NCI-H187 treated with DMSO at 0.1 percent for 48 hours (cell line): ENCODE measurements at places on chromosomes 3 and 15.

GRCh38 chr3:65019443-65020055, 331.7 kb upstream of the ADAMTS9 start:
- DNase-seq: no peak

DNA sequence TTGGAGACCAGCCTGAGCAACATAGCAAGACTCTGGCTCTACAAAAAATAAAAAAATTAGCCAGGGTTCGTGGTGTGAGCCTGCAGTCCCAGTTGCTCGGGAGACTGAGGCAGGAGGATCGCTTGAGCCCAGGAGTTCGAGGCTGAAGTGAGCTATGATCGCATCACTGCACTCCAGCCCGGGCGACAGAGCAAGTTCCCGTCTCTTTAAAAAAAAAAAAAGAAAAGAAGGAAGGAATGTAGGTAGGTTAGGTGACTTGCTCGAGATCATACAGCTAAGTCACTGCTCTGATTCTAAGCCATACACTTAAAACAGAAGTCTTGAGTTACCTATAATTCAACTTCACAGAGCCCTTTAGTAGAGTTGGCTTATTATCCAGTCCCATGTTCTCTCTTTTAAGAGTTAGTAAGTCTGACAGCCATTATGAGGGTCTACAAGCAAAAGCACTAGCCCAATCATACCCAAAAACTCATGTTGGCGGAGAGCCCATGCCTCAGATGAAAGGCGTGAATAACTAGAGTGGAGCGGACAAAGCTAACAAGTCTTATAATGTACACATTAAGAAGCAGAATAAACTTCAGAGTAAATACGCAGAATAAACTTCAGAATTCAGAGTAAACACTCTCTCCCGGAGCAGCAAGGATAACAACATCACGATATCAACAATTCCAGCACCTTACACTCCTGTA, 768 bp downstream of the AAGAB start:
- no peak for DNase-seq

- no peak for DNase-seq
Observed at GRCh38 chr3:58666683-58667082, at the start of gene FAM3D. Gene FAM3D, minus strand, starts transcription at chr3:58666774. Its CDS starts 11,211 bp downstream, at chr3:58655563.

GRCh38 chr3:10263646-10264363, 15.5 kb downstream of the TATDN2 start:
- DNase-seq: no peak

DNA sequence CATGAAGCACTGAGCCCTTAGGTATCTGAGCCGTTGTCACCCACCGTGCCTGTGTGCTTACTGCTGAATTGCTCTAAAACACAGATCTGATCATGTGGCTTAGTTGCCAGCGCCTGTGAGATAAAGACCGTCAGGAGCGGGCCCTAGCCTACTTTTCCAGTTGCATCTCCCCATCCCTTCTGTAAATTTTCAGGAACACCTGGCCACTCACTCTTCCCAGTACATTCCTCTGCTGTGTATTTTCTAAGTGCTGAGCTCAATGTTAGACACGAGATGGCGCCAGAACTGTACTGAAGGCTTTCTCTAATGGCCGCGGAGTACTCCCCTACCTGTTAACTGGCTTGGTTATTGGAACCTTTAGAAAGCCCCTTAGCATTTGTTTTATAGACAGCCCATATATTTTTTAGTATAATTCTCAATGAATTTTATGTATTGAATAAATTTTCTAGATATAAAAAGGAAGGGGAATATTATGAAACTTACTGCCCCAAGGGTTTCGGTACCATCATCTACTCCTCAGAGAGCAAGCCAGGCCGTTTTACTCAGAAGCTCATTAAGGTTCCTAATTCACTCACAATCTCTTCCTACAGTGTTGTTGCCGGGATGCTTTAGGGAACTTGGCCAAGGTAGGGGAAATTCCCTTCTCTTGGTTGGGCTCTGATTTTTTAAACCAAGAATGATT, 16.7 kb upstream of the WNT7A start:
- no peak for DNase-seq

DNA sequence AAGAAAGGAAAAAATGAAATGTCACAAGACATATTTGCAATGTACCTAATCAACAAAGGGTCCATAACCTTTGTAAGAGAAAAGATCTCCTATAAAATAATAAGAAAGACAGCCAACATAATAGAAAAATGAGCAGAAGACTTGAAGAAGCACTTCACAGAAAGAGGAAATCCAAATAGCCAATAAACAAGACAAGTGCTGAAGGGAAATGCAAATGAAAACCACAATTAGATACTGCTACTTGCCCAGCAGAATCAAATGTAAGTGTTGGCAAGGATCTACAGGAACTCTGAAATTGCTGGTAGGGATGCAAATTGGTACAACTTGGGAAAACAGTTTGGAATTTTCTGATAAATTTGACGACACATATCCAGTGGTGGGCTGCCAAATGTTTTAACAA, 15.1 kb upstream of the TOPAZ1 start:
- DNase-seq: no peak

GRCh38 chr3:134879990-134880389, 84.9 kb downstream of the EPHB1 start:
- no peak for DNase-seq

- DNase-seq: no peak
Observed at GRCh38 chr3:108301695-108302404, 5.5 kb downstream of the HHLA2 start.

GRCh38 chr3:127123533-127123932, 69.4 kb upstream of the PRR23E start:
- DNase-seq: no peak

DNA sequence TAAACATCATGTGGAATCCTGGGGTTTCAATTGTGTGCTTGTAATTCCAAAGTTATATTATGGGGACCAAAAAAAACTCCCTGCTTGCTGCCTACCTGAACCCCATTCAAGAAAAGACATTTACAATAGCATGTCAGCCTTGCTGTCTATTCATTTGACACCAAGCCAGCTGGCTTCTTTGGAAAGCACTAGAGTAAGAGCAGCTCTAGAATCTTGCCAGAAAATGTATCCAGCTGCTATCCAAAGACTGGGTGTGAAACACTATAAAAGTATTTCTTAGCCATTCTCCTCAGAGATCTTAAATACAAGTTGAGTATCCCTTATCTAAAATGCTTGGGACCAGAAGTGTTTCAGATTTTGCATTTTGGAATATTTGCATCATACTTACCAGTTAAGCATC, 87.4 kb downstream of the RAD18 start:
- DNase-seq: no peak

DNA sequence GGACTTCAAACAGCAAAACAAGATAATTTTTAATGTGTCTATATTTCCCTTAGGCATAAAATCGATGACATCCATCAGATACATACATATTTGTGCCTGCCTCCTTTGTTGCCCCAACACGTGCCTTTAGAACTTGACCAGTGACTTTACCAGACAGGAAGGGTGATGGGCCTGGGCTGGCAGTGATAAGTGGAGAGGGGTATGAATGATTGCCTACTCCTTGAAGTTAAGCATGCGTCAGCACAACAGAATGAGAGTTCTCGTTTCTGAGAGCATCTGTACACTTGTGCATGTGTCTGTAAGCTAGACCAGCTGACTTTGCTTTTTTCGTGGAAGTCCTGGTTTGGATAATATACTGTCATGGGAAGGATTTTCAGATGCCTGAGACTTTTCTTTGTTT, 54.9 kb upstream of the COL6A6 start:
- no peak for DNase-seq

- no peak for DNase-seq
Observed at GRCh38 chr3:18787441-18787840, 360.9 kb upstream of the KCNH8 start.

DNA sequence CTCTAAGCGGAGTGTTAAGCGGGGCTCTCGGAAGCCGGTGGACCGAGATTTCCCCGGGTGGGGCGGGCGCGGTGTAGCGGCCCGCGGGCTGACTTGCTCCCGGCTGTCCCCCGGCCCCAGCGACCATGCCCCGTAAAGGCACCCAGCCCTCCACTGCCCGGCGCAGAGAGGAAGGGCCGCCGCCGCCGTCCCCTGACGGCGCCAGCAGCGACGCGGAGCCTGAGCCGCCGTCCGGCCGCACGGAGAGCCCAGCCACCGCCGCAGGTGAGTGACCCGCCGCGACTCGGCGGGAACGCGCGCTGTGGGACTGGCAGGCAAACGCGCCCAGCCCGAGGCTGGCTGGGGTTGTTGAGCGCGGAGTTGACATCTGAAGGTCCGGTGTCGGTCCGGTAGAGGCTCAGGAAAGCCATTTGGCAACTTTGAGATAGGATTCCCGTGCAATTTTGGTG, 1.3 kb downstream of the SMC4 start:
- DNase-seq: no peak
